ENCODE measurements at places on chromosomes 12 and 14.

DNA sequence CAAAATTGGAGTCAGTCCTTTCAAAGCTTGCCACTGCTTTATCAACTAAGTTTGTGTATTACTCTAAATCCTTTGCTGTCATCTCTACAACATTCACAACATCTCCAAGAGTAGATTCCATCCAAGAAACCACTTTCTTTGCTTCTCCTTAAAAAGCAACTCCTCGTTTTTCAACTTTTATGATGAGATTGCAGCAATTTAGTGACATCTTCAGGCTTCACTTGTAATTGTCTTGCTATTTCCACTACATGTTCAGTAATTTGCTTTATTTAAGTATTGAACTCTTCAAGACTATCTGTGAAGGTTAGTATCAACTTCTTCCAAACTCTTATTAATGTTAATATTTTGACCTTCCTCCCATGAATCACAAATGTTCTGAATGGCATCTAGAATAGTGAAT, 747.9 kb downstream of the TMTC2 start:
- DNase-seq: no peak

GRCh38 chr12:41932470-41932991, 212.1 kb downstream of the GXYLT1 start:
- no peak for DNase-seq

GRCh38 chr14:50045039-50045711, 71.2 kb downstream of the VCPKMT start:
- peak; percentile 61 for DNase-seq

DNA sequence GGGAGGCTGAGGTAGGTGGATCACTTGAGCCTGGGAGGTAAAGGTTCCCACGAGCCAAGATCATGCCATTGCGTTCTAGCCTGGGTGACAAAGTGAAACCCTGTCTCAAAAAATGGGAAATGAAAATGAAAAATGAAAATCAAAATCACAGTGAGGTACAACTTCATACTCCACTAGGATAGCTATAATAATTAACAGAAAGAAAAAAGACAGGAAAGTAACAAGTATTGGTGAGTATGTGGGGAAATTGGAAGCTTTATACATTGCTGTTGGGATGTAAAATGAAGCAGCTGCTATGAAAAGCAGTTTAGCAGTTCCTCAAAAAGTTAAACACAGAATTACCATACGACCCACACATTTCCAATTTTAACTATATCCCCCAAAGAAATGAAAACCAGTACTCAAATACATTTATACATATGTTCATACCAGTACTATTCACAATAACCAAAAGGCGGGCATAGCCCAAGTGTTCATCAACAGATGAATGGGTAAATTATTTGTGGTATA, 22.2 kb downstream of the SGPP1 start:
- no peak for DNase-seq

DNA sequence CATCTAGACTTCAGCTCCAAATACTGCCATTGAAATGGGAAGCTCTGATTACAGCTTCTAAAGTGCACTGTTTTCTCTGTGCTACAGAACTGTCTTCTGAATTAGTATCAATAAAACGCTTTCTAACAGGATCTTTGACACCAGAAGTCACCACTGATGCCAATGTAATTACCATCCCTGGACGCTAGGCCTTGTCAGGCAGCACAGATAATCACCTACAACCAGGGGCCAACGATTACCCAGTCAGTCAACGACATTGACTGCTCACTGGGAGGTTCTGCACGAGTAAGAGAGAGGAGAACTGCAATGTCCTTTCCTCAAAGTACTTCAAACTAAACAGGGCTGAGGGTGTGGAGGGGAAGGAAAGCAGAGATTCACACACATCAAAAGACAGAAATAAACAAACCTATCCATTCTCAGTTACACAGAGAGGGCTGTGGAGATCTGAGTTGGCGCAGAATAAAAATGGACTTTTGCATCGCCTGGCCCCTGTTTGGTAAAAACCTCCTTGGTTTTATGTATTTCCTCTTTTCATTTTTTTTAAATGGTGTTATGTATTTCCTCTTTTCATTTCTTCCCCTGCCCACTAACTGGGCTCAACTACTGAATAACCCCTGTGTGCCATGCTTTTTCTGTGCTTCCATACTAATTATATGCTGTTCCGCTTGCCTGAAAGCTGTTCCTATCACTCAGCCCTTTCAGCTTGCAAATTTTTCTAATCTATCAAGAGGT, 492.2 kb downstream of the APAF1 start:
- no peak for DNase-seq

DNA sequence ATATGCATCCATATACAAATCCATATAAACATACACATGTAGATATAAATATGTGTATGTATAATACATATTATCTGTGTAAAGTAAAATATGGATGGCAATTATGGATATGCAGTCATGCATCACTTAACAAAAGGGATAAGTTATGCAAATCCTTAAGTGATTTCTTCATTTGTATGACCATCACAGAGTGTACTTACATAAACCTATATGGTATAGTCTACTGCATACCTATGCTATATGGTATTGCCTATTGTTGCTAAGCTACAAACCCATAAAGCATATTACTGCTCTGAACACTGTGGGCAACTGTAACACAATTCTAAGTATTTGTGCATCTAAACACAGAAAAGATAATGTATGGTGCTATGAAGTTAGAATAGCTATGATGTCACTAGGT, 227.2 kb downstream of the SLC6A15 start:
- DNase-seq: no peak

GRCh38 chr12:94198872-94199271, 50.5 kb downstream of the PLXNC1 start:
- DNase-seq: no peak

GRCh38 chr14:37707716-37708115, 112.3 kb downstream of the TTC6 start:
- no peak for DNase-seq

DNA sequence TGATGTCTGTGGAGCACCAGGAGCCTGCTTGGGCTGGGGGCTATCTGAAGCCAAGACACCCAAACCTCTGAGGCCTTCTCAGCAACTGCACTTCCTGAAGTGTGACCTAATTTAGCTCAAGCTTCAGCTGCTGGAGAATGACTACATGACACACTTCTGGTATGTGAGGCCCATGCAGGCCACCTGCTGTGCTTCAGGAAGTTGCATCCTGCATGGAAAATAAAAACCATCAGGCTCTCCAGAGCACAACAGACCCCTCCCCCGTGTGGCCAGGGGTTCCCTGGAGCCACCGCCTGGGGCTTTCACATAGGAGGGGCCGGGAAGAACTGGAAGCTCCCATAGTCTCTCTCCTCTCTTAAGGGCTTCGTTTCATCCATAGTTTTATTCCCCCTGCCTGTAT, 217.7 kb downstream of the SLC15A4 start:
- DNase-seq: no peak

DNA sequence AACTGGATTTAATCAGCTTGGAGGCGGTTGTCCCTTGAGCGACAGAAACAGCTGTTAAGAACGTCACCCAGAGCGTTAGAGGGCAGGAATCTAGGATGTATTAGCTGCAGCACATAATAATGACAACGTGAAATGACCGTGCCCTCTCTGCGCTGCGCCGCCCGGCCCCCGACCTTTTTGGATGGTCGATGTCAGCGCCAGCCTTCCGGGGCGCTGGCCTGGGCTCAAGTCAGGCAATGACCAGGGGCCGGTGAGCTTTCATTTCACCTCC, 427 bp upstream of the TMEM120B start:
- DNase-seq: no peak

- no peak for DNase-seq
Observed at GRCh38 chr14:64723691-64724577, 19.7 kb downstream of the PLEKHG3 start.

GRCh38 chr12:62737615-62738014, 197.3 kb downstream of the PPM1H start:
- no peak for DNase-seq

DNA sequence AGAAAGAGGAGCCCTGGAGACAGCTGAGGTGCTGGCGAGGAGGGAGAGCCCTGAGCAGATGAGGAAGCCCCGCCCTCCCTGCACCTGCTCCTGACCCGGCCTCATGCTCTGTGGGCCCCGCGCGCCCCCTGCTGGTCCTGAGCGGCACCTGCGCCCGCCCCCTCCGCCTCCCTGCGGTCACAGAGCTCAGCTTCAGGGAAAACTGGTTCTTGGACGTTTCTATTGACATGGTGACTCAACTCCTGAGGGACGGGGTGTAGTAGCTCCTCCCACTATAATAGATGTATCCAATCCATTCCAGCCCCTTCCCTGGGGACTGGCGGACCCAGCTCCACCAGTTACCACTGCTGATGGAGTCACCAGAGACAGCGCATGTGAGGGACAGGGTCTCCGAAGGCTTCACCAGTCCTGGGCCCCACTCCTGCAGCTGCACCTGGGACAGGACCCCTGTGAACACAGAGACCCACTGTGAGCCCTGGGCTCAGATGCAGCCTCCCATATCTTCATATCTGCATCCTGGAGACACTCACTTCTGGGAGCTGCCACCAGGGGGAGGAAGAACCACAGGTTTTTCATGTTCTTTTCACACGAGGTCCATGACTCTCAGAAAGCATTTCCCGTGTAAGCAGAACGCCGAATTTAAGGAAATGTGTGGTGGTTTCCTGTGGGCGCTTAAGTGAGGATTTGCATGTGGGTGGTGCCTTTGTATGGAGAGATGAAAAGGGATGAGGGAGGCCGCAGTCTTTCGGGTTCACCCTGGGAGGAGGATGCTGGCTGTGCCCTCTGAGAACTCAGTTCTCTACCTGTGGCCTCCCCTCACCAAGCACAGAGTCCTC, 1346.4 kb downstream of the TMEM121 start:
- no peak for DNase-seq

DNA sequence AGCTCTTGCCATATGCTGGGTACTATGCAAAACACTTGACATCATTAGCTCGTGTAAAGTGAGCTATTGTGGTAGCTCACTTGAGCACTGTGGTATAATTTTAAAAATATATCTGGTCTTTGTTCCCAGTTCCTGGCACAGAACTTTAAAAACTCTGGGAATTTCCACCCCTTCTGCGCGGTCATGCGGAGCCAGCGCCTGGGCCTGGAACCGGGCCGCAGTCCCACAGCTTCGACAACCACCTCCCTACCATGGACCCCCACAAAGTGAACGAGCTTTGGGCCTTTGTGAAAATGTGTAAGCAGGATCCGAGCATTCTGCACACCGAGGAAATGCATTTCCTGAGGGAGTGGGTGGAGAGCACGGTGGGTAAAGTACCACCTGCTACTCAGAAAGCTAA, 123.1 kb downstream of the NUAK1 start:
- no peak for DNase-seq

DNA sequence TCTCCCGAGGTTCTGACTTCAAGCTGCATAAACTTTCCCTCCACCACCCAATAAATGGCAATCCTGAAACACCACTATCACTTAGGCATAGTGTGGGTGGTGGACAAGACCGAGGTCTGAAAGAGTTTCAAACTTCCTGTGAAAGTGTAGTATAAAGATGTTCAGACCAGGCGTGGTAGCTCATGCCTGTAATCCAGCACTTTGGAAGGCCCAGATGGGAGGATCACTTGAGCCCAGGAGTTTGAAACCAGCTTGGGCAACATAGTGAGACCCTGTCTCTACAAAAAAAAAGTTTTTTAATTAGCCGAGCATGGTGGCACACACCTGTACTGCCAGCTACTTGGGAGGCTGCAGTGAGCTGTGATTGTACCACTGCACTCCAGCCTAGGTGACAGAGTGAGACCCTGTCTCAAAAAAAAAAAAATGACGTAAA, 61.9 kb downstream of the CCDC92 start:
- no peak for DNase-seq

- DNase-seq: no peak
Observed at GRCh38 chr12:104167519-104168458, 29.8 kb upstream of the NFYB start.

DNA sequence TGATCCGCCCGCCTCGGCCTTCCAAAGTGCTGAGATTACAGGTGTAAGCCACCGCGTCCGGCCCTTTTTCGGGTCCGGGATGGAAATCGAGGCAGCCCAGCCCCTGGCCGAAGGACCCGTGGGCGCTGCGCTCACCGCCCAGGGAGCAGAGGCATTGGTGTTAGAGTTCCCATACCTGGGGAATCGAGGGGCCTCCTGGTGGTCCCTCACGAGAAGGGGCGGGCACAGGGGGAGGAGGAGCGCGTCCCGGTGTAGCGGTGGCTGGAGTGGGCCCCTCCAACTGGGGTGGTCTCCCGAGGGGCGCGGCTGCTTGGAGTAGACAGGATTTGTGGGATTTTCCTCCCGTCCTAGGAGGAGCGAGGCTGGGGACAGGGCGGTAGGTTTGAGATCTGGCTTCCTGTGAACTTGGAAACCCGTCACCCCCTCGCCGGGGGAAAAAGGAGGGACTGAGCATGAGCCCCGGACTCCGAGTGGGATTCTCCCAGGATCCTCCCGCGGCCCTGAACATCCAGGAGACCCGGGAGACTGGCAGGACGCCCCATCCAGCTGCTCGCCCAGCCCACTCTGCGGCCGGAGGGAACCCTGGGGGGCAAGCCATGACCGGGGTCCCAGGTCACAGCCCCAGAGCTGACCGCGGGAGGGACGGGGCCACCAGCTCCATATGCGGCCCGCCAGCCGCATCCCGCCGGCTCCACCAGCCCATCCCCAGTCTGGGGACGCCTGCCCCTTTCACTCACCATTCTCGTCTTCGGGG, 70.9 kb downstream of the ASCL4 start:
- DNase-seq: no peak

DNA sequence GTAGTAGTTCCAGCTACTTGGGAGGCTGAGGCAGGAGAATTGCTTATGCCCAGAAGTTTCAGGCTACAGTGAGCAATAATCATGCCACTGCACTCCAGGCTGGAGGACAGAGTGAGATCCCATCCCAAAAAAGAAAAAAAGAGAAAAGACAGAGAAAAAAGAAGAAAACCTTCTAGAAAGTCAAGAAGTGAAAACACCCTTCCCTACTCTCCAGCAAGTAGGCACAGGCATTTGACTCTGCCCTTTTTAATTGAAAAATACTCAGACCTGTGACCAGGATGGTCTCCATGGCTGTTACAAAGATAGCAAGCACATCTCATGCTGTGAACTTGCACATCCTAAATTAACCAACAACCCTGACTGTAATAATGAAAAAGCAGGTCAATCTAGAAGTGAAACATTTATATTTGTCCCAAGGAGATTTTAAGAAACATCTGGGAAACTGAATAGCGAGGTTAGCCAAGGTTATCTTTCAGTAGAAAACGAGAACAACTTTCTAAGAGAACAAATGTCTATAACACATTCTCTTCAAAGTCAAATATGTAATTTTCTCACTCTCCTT, 2.0 kb downstream of the TMTC1 start:
- no peak for DNase-seq

Measured in HFF-Myc (cell line).